ENCODE measurements at places on chromosomes 7 and 10.

- DNase-seq = peak; percentile 60
Observed at GRCh38 chr7:130721486-130722277, 12.3 kb downstream of the KLF14 start.

DNA sequence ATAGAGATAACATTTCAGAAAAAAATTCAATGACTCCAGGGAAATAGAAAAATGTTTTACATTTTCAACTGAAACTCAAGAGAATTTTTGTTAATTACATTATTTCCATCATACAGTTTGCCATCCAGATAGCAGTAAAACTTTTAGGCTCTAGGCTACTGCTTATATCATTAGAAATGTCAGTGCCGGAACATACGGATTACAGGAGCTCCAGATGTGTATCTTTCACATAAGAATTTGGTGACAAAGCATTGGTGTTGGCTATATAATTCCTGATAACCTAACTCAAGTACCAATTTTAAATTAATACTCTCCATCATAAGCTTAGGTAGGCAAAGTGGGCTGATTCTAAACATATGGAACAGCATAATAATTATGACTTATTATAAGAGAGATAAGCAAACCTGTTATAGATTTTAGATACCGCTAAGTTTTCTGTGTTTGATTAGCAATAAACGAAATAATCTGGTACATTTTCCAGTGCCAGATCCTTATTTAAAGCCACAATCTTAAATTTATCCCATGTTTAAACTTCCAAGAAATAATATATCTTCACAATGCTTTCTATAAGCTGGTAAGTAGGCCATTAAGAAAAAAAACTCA is 637.9 kb downstream of the NXPH1 start:
- DNase-seq = no peak

GRCh38 chr10:69786791-69787190 is 14.9 kb upstream of the COL13A1 start:
- DNase-seq = no peak

DNA sequence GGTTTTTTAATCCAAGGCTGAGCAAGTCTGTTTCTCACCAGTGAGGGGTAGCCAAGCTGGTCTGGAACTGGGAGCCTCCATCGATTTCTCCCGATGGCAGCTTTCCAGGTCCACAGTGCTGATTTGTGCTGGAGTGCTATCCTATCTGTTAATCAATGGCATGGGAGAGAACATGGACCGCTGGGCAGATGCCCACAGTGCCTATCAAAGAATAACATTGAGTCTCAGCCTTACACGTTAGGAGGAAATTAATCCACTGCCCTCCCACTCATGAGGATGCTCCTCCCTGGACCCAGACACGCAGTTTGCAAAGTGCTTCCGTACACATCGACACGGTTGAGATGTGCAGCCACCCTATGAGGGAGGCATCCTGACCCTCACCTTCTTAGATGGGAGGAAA is 36.0 kb upstream of the CUX1 start:
- no peak for DNase-seq

- no peak for DNase-seq
Observed at GRCh38 chr10:1209355-1209979, 153.3 kb downstream of the WDR37 start.

DNA sequence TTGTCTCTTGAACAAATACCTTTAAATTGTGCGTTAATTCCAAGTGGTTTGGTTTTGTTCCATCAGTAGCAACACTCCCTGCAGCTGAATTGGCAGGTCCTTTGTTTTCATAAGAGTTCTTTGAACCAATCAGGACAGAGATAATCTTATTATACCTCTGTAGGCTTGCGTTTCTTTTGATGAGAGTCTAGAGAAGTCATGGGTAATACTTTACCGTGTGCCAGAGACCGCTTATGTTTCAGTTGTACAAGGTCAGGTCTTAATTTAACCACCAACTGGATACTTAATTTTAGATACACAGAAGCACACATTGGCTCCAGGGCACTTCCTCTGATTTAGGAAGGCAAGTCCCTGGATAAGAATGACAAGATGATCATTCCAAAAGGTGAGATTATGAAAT is at the start of gene ASB15:
Gene ASB15 (plus strand): TSS at position 292 of the 400 bp plus-strand sequence. CDS start 12,682 bp downstream, outside the sequence.
- DNase-seq = no peak

DNA sequence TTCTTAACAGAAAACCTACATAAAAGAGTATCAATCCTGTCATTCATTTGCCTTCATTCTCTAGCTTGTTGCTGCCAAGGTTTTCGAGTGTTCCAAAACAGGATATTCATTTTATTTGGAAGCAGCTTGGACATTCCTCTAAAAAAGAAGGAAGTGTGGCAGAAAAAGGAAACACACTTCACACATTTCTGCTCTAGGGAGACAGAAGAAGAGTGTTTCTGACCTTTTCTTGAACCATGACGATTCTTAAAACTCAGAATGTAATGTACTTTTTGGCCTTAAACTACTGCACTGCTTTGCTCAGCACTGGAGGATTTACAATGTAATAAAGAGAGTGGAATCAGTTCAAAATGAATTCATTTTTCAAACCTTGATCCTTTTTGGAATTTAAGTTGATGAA is 81.3 kb downstream of the SEMA3A start:
- no peak for DNase-seq

DNA sequence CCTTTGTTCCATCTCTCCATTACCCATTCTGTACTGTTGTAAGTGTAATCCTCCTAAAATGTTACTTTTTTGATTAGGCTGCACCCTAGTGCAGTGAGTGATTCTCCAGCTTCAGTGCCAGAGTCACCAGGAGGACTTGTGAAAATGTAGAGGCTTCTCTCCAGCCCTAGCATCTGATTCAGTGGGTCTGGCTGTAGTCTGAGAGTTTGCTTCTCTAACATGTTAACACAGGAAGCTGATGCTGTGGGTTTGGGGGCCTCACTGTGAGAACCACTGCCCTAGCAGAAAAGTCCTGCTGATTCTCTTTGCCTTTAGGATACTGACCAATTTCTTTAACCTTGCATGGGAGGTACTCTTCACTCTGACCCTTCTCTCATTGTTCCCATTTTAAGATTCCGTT is 24.4 kb downstream of the CSGALNACT2 start:
- no peak for DNase-seq

GRCh38 chr7:43658718-43659548 is 70.4 kb downstream of the COA1 start:
- no peak for DNase-seq

DNA sequence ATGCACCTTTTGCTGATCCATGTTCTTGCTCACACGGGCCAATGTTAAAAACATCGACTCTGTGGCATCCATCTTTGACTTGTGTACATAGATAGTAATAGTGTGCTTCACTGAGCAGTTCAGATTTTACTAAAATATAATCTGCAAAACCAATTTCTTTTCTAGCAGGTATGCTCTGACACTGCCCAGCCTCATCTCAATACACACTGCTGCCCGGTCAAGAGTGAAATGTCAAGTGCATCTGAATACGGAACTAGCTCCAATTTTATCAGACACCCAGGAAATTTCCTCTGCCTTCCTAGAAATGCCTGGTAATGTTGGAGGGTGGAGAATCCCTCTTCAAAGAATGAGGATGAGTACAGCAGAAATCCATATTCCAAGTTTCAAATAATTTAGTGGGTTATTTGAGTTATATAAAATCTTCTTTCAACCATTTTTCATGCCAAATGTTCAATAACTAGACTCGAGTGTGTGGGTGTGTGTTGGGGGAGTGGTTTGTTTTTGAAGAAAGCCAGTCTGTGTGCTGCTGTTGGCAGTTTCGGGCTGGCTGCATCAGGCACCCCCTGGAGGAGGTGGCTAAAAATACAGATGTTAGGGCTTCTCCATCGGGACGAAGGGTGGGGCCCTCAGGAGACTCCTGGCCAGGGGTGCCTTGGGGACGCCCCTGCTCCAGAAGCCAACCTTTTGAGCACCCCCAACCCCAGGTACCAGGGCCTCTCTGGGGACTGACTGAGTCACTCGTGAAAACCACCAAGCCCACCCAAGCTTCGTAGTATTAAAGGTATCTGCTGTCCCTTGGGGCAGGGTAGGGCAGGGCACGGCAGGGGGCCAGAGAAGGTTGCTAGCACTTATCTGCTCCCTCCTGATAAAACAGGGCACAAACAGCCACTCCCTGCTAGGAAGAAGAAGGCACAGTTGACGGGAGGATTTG is 15.4 kb downstream of the CTBP2 start:
- no peak for DNase-seq

GRCh38 chr10:127872011-127872761 is 20.6 kb downstream of the CLRN3 start:
- DNase-seq = peak; percentile 27

- DNase-seq = no peak
Observed at GRCh38 chr10:62037166-62037831, 135.8 kb downstream of the ARID5B start.

GRCh38 chr7:77403957-77404356 is 12.2 kb downstream of the GSAP start:
- no peak for DNase-seq

GRCh38 chr10:30422981-30423654 is 10.9 kb upstream of the MAP3K8 start:
- no peak for DNase-seq

GRCh38 chr7:6179620-6180343 is 92.6 kb downstream of the CYTH3 start:
- no peak for DNase-seq

GRCh38 chr7:897771-898376 is 21.5 kb downstream of the GET4 start:
- DNase-seq = no peak

- no peak for DNase-seq
Observed at GRCh38 chr10:90872648-90873020, 860 bp downstream of the RPP30 start.

- DNase-seq = no peak
Observed at GRCh38 chr10:131570716-131571307, 259.3 kb upstream of the TCERG1L start.

DNA sequence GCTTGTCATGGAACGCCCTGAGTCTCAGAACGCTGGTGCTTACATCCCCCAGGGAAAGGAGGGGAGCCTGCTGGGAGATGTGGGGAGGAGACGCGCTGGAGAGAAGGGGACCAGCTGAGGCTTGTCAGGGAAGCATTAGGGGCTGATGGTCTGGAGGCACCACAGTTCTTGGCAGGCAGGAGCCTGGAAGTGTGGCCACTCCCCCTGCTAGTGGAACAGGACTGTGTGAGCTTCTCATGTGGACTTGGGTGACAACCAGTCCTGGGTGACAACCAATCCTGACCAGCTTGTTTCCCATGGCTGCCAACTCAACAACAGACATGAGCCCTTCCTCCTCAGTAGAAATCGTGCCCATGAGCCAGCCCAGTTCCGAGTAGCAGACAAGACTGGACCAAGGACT is 87.8 kb downstream of the SPDYE5 start:
- DNase-seq = no peak

- DNase-seq = no peak
Observed at GRCh38 chr7:28530175-28530802, 118.0 kb downstream of the CREB5 start.

DNA sequence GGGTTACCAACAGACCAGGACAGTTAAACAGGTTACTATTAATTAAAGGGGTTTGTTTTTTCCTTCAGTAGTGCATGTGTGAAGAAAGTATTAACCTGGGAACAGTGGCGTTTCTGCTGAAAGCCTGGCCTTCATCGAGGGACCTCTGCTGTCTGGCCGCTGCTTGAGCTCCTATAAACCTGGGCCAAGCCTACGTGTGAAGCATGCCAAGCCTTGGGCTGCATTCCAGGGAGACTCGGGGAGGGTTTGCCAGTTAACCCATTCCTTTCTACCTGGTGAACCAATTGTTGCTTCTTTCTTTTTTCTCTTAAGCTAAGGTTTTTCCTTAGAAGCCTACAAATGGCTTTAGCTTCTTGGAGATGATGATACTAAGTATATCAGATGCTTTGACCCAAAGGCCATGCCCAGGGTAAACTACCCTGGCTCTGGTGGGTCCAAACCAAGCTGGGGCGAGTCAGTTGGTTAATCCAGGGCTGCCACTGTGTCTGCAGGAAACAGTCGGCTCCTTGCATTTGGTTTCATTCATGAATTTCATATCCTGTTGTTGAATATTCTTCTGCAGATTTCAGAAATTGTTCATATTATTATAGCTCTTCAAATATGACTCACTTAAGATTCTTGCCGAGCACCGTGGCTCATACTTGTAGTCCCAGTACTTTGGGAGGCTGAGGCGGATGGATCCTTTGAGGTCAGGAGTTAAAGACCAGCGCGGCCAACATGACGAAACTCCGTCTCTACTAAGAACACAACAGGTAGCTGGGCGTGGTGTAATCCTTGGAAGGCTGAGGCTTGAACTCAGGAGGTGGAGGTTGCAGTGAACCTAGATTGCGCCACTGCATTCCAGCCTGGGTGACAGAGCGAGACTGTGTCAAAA is 23.8 kb downstream of the PFKP start:
- DNase-seq = no peak

DNA sequence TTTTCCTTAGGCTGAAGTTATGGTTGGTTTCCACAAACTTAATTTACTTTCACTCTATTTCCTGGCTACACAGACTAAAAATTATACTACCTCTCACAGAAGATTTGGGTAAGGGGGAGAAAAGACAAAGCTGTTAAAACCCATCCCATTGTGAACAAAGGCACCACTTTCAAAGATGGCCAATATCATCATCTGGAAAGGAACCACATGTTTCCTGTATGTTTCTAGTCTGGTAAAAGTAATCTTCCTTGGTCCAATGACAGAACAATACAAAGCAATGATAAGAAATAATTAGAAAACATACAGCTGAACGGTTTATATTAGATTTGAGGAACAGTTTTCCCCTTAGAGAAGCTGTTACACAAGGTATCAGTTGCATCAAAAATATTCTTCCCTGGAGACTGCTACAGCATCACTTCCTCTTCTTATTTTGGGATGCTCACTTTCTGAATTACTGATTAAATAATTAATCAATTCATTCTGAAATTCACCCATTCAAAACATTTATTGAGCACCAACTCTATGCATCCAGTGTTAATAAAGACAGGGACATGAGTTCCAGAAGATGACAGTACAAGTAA is 8.5 kb upstream of the SFR1 start:
- no peak for DNase-seq

DNA sequence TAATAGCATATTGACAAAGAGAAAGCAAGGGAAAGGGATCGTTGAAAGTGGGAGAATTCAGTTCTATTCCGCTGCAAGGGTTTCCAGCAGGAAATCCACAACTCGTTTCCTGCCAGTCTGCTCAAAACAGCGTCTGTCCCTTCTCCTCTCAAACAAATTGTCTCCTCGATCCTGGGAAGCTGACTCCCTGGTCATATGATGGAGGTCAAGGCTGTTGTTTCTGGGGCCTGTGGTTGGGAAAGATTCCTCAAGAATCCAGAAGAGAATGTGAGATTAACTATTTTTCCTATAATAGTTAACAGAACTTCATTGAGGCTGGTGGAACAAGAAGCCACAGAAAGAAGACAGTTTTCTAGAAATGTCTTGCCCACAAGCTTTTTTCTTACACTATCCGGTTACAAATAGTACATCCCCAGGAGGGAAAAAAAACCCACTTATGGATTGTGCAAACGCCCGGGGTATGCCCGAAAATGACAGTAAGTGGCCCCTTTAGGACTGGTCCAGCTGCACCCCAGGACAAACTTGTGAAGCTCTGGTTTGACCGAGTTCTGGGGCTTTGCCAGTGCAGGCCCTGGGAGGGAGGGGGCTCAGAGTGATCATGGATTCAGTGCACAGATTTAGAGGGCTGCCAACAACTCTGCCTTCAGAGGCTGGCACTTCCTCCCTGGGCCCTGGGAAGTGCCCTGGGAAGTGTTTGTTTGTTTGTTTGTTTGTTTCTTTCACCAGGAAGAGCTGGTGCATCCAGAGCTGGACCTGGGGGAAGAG is 49.4 kb upstream of the CTBP2 start:
- no peak for DNase-seq

Data from H1 (cell line).